ENCODE measurements at places on chromosomes 12 and 14.

GRCh38 chr14:74962493-74962892 is 7.1 kb upstream of the PGF start:
- DNase-seq, result no peak

DNA sequence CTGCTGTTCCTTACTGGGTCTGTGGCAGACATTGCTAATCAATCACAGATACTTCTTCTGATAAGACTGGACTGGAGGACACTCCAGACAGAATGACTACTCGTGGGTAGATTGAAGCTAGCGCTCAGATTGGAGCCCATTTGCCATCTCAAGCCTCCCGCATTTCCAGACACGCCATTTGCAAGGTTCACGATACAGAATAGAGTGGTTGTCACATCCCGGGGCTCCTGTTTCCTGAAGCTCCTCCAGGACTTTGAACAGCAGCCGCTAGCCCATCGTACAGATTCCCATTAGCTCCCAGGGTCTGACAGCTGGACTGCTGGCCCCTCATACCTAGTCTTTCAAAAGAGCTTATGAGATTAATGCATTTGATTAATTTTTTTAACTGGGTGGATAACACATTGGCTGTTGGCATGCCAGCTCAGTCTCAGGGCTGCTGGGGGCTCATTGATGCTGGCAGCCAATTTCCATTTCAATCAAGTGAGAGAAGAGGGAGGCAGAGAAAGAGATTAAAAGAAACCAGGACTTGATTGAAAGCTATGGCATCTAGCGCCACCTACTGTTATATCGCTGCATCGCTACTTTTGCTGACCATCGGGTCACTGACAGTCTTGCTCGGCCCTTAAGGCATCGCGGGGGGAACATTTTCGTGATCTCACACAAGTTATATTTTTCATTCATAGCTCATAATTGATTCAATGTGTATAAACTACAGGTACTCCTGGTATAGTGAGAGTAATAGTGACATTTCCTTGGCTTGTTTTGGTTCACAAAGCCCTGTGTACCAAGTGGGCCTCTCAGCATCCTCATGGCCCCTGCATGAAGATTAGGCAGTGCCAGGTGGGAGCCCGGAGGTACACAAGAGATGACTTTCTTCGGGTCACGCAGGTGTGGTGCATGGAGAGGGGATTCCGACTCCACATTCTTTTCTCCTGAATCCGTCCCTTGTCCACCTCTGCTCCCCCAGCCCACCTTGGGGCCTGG is 78.6 kb downstream of the CCDC60 start:
- DNase-seq, result no peak

DNA sequence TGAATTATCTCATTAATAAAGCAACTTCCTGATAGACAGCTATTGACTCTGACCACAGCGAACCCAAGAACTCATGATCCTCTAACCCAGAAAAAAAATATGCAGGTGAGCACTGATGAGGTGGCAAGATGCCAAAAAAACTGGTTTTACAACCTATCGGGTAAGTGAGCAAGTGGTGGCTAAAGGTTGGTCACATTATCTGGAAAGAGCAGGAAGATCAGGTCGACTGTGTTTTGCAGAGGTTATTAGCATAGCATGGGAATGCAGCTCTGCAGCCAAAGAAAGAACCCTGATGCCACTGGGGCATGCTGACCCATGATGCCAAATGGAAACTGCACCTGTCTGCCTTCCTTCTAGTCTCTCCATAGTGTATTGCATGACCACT is 23.5 kb downstream of the BHLHE41 start:
- no peak for DNase-seq

DNA sequence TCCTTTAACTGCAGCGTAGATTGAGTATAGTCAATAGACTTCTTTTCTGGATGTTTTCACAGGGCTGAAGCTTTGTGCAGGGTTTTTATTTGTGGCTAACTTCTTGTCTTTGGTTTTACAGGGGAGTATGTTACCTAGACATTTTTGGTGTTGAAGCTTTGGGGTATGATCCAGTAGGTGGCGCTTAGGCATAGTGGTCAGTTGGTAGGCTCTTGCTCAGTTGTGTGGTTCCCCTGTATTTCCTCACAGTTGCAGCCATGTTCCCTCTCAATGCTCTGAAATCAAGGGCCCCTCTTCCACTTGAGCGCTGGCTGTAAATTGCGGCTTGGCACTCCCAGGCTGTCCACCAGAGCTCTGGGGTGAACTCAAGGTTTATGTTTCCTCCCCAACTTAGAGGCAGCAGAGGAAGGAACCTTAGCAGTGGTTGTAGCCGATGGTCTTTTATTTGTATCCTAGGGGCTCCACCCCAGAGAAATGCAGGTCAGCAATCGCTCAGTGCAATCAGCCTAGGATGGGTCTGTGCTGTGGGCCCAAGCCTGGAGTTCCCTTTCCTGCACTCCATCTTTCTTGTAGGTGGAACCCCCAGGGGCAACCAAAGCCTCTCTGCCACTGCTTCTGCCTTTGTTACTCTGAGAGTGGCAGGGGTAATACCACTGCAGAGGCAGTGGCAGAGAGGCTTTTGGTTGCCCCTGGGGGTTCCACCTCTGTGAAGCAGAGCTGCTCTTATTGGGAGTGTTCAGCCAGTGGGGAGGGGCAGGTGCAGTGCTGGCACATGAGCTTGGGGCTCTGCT is 55.1 kb downstream of the CMAS start:
- no peak for DNase-seq

- DNase-seq, result no peak
Measured at GRCh38 chr14:71713451-71713850, 218.8 kb upstream of the RGS6 start.

DNA sequence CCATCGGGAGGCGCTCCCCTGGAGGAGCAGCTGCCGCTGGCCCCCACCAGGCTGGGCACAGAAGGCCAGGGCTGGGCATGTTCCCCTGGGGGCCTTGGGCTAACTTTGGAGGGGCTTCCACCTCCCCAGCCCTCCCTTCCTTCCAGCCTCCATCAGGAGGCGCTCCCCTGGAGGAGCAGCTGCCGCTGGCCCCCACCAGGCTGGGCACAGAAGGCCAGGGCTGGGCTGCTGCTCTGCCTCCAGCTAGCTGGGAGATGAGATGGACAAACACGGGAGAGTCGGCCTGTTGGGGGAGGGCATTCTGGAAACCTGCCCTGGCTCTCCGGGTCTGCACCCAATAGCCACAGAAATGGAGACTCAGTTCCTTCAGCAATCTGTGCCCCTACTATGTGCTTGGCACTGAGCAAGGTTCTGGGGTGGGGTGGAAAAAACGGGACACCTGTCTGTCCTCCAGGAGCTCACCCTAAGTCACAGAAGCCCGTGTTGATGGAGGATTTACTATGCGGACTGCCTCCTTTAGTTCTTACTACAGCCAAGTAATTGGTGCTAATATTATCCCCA is 39.0 kb upstream of the CORO1C start:
- DNase-seq, result no peak

DNA sequence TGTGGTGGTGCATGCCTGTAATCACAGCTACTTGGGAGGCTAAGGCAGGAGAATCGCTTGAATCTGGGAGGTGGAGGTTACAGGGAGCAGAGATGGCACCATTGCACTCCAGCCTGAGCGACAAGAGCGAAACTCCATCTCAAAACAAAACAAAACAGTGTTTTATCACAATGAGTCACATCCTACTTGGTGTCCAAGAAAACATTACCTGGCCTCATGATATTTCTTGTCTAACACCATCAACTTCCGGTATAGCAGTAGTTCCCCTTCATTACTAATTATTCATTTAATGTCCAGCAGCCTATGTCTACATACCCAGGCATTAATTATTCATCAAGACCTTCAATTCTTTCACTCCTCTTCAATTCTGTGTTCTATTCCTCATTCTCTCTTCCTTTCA is 115.5 kb downstream of the CCDC59 start:
- no peak for DNase-seq

GRCh38 chr14:66288511-66288910 is 197.7 kb upstream of the CCDC196 start:
- no peak for DNase-seq

DNA sequence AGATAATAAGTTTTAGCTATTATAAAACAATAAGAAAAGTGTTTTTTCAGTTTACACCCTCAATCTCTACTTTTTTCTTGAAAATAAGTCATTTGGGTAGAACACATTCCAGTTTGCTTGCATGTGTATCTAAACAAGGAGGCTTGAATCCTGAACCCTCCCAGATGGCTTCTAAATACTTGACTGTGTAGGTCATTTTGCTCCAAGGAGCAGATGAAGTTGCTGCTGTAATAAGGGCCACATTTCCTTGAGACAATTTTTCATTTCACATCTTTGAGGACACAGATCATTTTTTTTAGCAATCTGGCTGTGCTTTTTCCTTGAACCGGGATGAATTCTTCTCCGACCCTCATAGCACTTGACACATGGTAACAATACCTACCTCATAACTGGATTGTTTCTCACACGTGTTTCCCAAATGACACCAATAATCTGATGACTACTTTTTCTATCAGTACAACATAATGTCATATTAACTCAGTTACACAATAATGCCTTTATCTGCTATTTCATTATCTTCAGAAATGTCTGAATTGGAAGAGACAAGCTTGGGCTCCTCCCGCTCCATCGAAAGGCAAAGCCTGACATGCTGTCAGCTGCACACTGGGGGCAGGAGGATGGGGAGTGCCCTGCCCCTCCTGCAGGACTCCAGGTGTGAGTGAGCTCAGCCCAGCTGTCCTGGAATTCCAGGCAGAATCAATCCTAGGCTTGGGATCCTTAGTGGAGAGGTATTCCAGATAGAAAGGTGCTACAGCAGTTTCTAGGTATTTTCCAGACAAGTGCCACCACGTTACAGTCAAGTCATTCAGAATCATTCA is 30.9 kb downstream of the GPHB5 start:
- no peak for DNase-seq

GRCh38 chr12:20695232-20695631 is at the start of gene SLCO1C1:
Gene SLCO1C1, plus strand, starts transcription at chr12:20695332. Its CDS starts 4,245 bp downstream, at chr12:20699577.
- DNase-seq, result no peak

GRCh38 chr14:65943916-65944410 is 531.4 kb downstream of the FUT8 start:
- DNase-seq, result no peak

DNA sequence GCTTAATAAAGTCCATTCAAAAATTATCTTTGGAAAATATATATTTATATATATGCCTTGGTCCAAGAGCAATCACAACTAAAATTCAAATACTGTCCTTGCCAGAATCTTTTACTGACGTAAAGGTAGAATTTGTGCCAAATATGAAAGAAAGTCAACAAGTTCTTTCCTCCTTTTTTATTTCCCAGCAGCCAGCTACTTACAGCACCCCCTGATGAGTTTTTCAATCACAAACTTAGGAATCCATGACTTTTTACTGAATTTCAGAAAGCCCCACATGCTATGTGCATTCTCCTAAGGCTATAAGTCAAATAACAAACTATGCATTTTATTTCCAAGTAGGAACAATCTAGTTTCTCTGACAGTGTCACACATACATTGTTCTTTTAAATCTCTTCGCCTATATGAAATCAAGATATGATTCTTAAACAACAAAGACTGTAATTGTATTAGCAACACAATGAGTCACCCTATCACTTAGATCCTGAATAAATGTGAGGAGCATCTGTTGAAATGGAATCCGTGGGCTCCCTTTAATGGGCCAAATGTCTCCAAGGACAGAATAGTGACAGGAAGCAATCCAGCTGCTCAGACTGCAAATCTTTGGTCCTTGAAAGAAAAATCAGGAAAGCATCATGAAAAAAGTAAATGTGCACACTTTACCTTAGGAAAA is 271.4 kb downstream of the DUSP6 start:
- DNase-seq, result no peak

- no peak for DNase-seq
Measured at GRCh38 chr14:65594153-65594881, 181.8 kb downstream of the FUT8 start.

- DNase-seq, result no peak
Measured at GRCh38 chr14:73744175-73744867, 30.1 kb upstream of the PNMA1 start.

DNA sequence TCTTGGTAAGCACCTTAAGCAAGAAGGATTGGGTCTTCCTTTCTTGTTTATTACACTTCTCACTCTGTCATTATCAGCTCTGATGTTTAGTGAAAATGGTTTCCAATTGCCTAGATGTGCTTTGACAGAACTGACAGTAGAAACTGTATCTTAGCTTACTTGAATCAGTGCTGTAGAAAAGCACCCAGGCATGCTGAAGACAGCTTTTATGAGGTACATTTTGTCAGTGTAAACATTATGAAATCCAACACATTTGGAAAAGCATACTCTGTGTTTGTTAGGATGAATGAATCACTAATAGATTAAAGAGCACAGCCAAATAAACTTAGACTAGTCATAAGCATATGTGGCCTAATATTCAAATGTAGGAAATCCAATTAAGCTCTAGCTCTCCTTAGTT is 290.2 kb upstream of the NPAS3 start:
- DNase-seq, result no peak

DNA sequence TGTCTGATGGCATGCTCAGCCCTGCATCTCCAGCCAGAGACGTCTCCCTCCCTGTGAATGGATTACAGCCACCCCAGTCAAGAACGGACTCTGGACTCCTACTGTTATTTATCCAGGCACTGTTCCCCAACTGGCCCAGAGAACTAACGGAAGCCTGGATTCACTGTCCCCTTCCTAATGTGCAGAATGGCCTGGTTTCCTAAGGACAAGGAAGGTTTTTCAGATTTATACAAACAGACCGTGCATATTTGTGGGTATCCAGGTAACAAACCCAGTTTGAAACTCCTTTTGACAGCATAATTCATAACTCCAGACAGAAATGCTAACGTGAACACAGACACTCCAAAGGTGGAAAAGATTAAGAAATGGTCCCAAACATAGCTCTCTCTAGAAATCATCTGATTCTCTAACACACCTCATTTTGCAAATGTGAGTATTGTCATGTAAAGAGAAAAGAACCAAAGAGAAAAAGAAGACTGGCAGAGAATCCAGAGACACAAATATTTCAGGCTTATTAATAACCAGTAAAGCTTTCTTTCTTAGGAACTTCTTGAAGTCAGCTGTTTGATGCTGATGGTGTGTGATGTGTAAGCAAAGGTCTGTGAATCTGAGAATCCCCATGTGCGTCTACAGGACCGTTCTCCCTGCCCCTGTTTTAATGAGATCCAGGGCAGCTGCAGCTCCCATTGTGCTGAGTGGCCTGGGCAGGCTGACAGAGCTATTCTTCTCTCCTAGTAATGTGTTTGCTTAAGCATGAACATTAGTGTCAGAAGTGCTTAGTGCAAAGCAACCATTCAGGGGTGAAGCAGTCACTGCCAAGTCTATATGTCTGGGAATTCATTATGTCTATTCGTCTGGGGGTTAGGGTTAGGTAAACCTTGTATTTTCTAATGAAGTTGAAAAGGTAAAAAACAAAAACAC is 86.8 kb upstream of the HIF1A start:
- no peak for DNase-seq

DNA sequence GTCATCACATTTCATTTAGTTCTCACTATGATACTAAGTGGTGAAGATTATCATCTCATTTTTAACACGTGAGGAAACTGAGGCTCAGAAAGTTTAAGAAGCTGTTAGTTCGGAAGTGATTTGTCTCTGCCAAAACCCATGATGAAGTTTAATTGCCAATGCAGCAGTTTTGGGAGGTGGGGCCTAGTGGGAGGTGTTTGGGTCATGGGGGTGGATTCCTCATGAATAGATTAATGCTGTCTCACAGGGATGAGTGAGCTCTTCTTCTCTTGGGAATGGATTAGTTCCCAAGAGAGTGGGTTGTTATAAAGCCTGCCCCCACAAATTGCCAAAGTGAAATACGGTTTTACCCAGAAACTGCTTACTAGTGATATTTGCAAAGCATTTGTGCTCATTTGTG is 91.5 kb upstream of the IGF1 start:
- no peak for DNase-seq

Measured in osteocyte (in vitro differentiated cells).